Kasumi-1 (cell line): ENCODE measurements at places on chromosomes 5 and 9.

DNA sequence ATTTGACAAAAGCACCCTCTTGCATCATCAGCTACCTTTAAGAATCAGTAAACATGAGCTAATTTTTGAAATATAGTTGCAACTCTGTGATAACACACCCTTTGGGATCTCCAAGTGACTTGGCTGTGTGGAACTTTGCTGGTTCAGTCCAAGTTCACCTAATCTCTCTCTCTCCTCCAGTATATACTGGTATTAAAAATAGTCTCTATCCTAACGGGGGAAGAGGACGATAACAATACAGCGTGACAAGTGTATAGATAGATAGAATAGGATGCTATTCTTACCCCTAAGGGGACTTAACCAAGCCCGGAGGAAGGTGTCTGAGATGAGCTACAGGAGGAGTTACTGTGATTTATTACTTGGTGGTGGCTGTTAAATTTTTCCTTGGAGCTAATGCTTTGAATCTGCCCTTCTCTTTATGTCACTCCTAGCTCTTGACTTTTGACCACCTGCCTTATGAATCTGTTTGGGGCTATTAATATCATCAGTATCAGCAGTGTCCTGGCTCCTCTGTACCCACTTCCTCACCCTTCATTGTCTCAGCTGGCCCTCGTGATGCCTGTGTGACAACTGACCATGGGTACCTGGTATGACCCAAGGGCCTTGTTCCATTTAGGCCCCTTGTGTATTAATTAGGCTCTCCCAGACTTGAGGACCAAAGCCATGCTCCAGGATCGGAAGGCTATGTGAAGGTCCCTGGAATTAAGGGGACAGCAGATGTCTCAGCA, 223.9 kb downstream of the SREK1 start:
- no peak for DNase-seq

- DNase-seq: no peak
Observed at GRCh38 chr9:841371-842209, at the start of gene DMRT1. Gene DMRT1, plus strand, starts transcription at chr9:841697. Its CDS starts 142 bp downstream, at chr9:841839.

DNA sequence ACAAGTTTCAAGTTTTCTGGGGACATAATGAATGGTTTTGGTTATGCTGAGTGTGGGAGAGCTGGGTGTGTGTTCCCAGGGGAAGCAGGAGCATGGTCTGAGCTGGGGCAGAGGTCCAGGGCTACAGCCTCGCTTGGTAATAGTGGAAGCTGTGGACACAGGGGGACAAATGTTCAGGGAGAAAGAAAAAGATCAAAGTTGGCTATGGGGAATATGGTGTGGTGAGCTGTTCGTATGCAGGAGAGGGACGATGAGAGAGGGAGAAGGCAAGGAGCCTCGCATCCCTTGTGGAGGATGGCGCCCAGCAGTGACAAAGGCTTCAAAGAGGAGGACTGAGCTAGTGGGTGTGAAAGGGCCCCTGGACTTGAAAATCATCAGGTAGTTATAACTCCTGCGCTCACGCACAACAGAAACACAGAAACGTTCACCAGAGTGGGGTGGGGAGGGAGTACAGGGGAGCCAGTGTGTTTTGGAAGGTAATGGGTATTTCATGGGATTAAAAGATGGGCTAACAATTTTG, 77.2 kb downstream of the TENT4A start:
- no peak for DNase-seq

- no peak for DNase-seq
Observed at GRCh38 chr9:68536876-68537615, 3.6 kb downstream of the TMEM252 start.

GRCh38 chr9:126667190-126668055, 53.7 kb downstream of the LMX1B start:
- no peak for DNase-seq

DNA sequence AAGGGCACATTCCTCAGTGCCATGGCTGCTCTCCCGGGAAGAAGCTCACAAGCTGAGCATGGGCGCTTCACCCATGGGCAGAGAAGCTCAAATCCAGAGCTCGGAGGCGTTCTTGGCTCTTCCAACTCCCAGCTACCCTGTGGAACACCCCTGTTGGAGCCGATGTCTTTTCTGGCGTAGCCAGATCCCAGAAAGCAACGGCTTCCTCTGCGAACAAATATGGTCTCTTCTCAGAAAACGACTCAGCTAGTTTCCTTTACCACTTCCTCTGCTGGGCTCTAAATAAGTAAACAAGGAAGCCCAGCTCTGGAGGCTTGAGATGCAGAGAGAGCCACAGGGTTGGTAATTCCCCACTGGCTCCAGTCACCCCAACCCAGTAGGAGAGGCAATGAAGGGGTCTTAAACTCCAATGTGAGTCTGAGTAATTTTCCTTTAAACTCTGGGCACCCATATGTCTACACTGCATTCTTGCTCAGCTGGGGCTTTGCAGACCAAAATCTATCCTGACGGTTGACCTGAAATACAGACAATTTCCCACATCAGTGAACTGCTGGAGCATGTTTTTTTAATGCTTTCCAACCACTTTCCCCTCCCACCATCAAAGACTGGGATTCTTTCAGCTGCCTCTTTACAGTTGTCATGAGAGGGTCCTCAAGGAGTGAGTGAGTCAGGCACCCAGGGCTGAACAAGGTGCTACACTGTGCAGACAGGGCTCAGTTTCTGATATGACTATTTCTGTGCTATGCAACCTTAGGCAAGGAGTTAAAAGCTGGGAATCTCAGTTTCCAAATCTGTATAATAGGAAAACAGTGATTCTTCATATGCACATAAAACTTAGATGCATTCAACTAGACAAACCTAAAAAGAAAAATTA, at the start of gene LCP2:
Gene LCP2, minus strand, starts transcription at position 189 of the 874 bp plus-strand sequence. Its CDS starts 166 bp downstream, at position 23.
- DNase-seq: peak; percentile 80

DNA sequence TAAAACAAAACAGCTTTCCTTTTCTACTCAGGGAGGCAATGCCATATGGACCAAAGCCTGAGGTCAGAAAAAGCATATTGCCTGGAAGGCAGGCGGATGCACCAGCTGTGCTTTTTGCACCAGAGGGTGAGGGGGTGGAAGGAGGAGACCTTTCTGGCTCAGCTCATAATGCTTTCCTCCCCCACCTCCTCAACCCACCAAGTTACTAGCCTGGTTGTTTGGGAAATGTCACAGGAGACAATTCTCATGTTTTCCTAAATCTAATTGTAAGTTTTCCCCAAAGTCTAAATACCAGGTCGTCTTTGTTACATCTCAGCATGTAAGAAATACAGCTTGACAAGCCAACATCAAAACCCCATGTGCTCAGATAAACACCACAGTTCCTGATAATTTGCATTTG, 72.6 kb upstream of the DMRTA1 start:
- DNase-seq: no peak

GRCh38 chr5:154642499-154643245, 112.5 kb upstream of the LARP1 start:
- peak; percentile 72 for DNase-seq

DNA sequence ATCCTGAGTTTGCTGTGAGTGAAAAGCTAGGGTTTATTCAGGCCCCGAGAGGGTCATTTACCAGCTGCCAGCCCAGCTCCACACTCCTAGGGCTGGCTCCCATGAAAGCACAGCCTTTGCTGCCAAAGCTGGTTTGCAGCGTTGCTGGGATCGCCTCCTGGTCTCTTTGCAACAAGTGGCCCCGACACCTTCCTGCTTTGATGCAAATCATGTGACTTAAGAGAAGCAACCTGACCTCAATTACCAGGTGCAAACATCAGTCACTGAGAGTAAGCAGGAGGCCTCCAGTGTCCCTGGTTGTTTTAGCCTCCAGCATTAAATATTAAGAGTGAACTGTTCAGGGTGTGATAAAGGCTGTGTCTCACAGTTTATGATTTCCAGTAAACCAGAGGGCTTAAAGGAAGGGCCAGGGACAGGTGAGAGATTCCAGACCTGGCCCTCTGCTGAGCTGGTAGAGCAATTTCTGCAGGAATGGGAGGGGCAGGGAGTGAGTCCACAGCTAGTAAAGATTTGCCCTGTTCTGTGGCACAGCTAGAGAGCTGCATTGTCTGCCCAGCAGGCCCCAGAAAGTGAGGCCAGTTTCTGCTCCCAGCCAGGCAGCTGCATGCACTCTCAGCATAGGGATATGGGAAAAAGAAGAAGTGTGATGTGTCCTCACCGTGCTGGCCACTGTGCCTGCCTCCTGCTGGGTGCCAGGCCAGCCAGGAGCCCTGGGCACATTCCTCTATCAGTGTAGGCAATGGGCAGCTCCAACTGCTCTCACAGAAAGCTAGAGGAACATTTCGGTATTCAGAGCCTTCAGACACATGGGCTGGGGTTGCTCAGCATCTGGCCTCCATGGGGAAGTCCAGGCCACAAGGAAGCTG, 58.0 kb downstream of the SLC22A5 start:
- DNase-seq: peak; percentile 55

- DNase-seq: no peak
Observed at GRCh38 chr9:8958358-8958757, 1158.8 kb upstream of the DMAC1 start.

GRCh38 chr9:122128007-122128968, 31.3 kb downstream of the NDUFA8 start:
- DNase-seq: no peak
